Activated T-cell treated with anti-CD3 and anti-CD28 coated beads for 4 hours (primary cell): ENCODE measurements at places on chromosomes 6 and 20.

DNA sequence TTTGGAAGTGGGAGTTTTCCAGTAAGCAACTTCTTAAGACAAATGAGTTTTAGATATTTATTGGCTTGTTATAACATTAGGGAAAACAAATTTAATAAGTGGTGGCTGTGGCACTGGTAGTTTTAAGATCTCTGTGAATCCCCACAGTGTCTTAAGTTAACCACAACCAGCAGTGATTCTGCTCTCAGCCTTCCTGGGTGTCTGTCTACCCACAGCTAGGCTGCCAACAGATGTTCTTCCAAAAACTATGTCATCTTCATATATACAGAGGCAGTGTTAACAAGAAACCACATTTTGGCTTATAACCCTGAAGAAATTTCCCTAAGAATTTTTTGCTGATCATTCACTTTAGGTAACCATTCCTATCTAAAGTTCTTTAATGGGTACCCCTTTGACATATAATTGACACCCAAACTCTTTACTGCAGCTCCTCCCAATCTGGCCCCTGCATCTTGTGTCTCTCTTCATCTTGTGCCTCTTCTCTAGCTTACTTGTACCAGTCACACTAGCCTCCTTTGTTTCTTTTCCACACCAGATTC, 52.7 kb downstream of the TOP1 start:
- DNase-seq = no peak

DNA sequence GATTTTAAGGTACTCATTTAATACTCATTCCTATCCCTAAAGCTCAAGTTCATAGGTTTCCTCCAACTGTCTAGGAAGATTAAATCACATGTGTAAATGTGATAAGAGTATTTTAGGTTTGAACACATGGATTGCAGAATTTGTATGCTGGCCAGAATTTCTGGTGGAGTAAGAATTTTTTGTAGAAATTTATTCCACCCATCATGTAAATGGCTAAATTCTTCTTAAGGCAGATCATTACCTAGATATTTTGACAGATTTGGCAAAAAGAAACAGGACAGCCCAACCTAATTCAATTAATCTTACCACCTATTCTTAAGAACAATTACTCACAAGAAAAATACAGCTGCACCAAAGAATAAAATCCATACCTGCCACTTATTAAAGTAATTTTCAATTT, 261.6 kb downstream of the GRIK2 start:
- DNase-seq = no peak

DNA sequence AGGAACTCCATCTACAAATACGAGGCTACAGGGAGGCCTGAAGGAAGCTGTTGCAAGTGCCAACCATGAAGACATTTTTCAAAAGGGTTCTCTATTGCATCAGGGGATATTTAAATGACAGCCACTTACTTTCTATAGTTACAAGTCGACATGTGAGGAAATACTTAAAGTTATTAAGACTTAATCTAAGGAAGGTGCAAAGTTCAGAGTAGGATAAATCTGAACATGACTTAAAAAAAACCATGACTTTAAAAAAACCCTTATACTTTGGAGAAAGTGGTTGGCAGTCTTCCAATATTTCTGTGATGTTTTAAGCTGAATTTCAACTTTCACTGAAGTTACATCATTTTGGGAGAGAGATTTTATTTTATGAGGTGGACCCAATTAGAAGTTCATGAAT, 56.3 kb upstream of the EMILIN3 start:
- DNase-seq = no peak

- peak; percentile 2 for DNase-seq
Observed at GRCh38 chr20:20360464-20360863, 7.4 kb upstream of the INSM1 start.

- no peak for DNase-seq
Observed at GRCh38 chr6:41483943-41484342, 62.2 kb upstream of the FOXP4 start.

- no peak for DNase-seq
Observed at GRCh38 chr6:23728707-23729106, 397.3 kb upstream of the NRSN1 start.

GRCh38 chr6:152981989-152982903, 595 bp downstream of the FBXO5 start:
- DNase-seq = no peak

- DNase-seq = no peak
Observed at GRCh38 chr6:6816716-6817115, 228.2 kb downstream of the LY86 start.

DNA sequence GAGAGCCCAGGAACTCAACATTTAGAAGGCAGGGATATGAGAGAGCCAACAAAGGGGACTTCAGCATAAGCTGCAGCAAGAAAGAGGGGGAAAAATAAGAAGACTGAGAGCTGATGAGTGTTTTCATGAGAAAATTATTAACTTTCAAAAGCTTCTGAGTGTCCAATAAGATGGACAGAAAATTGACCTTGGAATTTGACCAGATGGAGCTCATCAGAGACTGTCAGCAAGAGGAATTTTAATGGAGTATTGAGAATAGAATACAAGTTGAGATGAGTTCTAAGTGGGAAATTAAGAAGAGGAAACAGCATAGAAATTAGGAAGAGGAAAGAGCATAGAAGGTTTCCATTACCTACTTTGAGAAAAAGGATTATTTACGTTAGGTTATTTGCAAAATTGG, 428.2 kb downstream of the LMBRD1 start:
- DNase-seq = no peak
